ENCODE measurements at places on chromosomes 2 and 18.

DNA sequence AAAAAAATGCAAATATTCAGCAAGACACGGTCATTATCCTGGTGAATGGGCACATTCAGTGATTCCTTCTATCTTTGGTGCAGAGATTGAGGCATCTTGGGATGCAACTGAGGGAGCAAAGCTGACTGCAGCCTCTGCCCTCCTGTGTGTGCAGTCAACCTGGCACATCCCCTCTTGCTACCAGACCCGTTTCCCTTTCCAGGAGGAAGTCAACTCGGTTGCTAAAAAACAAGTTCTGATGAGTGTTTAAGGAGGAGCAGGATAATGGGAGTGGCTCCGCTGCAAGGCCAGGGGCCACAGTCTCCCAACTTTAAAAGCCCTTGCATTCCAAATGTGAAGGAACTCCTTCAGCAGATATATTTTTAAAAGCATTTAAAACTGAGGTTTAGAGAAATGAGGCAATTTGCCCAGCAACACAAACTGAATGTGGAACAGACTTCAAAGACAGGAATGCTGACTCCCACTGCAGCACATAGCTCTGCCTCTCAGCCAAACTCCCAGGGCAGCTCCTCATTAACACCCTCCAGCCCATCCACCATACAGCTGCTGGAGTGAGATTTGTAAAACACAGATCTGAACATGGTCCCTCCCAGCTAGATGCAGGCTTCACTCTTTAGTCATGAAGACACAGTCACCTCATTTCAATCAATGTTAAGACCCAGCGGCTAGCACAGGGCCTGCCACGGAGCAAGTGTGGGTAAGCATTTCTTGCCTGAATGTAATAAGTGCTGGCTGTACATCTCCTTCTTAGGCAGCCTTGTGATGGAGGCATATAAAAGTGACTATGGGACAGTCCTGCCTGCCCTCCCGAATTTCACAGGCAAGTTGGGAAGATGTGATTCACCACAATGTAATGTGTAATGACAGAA is 54.3 kb downstream of the VSNL1 start:
- DNase-seq, result peak; percentile 53

GRCh38 chr18:6757931-6758330 is 28.4 kb downstream of the ARHGAP28 start:
- peak; percentile 90 for DNase-seq

- DNase-seq, result no peak
Measured at GRCh38 chr2:104026725-104027124, 827.2 kb upstream of the POU3F3 start.

GRCh38 chr2:35447215-35447614 is 908.4 kb upstream of the CRIM1 start:
- DNase-seq, result no peak

DNA sequence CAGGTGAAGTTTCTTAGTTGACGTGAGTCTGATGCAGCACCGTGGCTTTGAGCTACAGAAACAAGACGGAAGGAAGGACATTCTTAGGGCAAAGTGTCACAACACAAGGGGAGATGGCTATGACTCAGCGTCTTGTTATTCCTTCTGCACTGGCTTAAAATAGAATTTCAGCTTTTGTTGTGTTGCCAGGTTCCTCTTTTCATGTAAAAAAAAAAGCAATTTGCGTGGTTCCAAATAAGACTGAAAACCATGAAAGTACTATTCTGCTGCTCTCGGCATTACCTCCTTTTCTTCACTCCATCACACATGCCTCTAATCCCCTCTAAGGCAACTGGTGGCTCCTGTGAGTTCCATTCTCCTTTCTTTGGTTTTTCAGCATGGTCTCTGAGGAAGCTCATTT is 150.1 kb downstream of the ANTXR1 start:
- peak; percentile 93 for DNase-seq

- no peak for DNase-seq
Measured at GRCh38 chr2:129901754-129902415, 77.6 kb upstream of the RAB6C start.

DNA sequence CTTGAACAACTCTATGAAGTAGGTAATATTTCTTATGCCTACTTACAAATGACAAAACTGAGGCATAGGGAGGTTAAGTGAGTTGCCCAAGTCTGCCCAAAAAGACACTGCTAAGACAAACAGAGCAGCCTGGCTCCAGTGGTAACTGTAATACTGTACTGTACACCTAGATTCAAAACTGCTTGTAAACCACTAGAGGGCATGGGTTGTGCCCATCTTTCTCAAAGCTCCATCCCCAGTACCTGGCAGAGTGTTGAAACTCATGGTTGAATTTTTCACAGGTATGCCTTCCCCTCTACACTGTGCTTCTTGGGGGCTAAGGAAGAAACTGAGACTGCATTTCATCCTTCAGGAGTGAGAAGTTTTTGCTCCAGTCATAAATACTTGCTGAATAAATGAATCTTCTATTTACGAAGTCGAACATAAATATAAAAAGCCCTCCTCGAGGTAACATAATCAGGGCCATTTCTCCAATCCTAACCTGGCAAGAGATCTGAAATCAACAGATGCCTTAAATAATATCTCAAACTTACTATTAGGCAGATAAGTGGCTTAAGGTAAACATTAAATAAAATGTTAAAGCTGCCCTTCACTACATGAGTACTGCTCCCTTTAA is 2.0 kb downstream of the PPP4R1 start:
- DNase-seq, result peak; percentile 49

GRCh38 chr2:44578471-44579093 is 216.8 kb downstream of the CAMKMT start:
- DNase-seq, result peak; percentile 12

- no peak for DNase-seq
Measured at GRCh38 chr2:241891988-241892298, 22.4 kb downstream of the RTP5 start.

- peak; percentile 24 for DNase-seq
Measured at GRCh38 chr2:212797484-212798205, 259.0 kb upstream of the ERBB4 start.

GRCh38 chr2:205475416-205475768 is 206.9 kb upstream of the NRP2 start:
- DNase-seq, result no peak

DNA sequence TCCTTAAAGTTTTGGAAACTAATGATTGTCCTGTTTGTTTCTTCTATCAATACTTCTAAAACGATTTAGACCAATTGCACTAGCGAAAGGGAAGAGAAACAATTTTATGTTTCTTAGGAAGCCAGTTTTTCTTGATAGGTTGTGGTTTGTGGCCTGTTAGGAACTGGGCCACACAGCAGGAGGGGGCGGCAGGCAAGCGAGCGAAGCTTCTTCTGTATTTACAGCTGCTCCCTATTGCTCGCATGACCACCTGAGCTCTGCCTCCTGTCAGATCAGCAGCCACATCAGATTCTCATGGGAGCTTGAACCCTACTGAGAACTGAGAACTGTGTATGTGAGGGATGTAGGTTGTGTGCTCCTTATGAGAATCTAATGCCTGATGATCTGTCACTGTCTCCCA is 201.5 kb upstream of the PXDN start:
- DNase-seq, result no peak

GRCh38 chr2:149063177-149063576 is 24.7 kb downstream of the LYPD6B start:
- DNase-seq, result no peak

GRCh38 chr18:32138332-32138982 is 46.8 kb downstream of the RNF138 start:
- DNase-seq, result no peak

DNA sequence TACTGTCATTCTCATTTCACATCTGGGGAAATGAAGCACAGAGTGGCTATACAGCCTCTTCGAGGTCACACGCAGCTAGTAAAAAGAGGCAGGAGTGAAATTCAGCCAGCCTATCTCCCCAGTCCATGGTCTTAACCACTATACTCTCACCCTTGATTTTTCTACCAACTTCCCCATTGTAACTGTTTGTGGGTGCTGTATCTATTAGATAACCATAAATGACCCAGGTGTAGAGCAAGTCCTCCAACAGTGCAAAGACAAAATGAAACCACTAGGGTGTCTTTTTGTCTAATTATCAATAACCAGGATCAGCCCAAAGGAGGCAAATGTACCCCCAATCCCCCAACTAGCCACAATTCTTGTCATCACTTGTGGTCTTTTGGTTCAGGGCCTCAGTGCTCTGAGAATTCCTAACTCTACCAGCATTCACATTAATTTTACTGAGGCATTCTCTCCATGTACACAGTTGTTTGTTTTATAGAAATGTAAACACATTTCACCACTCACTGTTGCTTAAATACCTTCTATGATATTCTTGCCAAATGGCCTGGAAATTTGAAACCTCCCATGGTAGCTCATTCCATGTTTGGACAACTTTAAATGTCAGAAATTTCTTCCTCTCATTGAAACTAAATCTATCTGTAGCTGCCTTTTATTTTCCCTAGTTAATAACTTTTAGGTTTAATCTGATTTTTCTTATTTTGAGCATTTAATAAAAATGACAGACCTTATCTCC is 58.7 kb downstream of the SLC40A1 start:
- no peak for DNase-seq

GRCh38 chr2:1749489-1750119 is 5.3 kb upstream of the PXDN start:
- peak; percentile 53 for DNase-seq

DNA sequence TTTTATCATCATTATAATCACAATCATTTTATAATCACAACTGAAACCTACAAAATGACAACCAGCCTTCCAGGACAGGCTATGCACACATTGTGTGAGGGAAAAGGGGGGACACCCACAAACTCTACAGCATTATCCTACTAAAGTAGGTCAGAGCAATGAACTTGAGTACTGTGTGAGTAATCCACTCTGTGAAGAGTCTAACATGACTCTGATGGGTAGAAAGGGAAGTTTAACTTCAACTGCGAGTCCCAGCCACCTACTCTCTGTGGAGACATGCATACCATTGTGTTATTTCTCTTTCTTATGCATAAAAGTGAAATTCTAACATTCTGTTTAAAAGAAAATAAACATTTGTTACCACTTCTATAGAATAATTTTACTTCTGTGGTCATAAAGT is 177.9 kb downstream of the ZNF516 start:
- no peak for DNase-seq

DNA sequence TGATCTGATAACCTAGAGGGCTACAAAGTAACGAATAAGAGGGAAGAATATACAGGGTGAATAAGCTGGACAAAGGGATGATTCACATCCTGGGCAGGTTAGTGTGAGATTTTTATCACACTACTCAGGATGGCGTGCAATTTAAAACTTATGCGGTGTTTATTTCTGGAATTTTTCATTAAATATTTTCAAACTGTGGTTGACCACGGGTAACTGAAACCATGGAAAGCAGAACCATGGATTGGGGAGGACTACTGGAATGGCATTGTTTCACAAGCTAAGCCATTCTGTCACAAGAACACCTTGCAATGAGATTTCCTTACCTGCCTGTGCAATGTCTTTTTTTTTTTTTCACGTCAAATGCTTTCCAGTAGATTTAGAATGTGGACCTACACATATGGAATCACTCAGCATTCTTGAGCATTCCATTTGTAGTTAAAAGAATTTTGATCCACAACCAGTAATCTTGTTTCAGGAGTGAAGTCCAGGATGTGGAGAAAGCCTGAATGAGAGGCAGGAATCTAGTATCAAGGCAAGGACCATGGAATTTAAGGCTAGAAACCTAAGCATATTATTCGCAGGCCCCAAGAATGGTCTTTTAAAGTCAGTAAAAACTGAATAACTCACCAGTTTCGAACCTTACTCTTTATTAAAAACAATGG is 8.0 kb upstream of the CDK15 start:
- peak; percentile 97 for DNase-seq

DNA sequence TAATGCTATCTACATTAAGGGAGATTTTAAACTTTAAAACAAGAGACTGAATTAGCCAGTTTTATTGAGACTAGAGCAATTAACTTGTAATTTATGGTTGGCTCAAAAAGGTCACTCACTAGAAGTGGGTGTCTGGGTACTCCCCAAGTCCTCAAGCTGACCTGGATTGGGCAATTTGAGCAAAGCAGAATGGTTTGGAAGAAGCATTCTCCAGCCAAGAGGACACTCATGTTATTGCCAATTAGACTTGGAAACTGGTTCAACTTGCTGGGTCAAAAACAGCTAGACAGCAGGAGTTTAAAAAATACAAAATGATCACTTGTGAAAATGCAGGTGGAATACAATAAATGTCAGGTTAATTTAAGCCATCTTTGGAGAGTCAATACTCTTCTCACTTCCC is 29.5 kb upstream of the MYO1B start:
- no peak for DNase-seq

- no peak for DNase-seq
Measured at GRCh38 chr2:164910101-164910899, 45.0 kb downstream of the SLC38A11 start.

GRCh38 chr2:33142810-33143209 is 196.1 kb downstream of the LTBP1 start:
- DNase-seq, result no peak

GRCh38 chr2:20450201-20450999 is 3.5 kb downstream of the RHOB start:
- peak; percentile 81 for DNase-seq

- DNase-seq, result peak; percentile 16
Measured at GRCh38 chr2:176242276-176242675, 27.0 kb upstream of the MTX2 start.

DNA sequence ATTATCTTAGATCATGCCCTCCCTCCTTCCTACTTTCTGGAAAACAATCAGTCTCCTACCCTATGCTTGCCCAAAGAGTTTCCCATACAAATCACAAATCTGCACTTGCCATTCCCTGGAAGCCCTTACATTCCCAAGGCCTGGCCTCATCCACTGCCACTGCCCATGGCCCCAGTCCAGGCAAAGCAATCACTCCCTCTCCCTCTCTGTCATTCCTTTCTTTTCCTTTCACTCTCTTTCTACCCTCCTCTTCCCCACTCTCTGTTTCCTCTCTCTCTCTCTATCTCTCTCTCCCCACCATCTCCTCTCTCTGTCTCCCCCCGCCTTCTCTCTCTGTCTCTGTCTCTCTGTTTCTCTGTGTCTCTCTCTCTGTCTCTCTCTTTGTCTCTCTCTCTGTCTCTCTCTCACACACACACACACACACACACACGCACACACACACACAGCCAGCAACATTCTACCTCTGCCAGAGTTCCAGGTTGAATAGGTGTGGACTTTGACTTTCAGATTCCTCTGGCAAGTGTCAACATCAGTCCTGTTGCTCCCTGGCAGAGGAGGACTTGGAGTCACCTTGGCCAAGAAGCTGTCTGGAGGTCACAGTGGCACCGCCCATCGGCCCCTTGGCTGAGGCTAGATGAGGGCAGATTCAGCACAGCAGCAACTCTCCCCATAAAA is 43.7 kb upstream of the NAT8 start:
- DNase-seq, result peak; percentile 33

DNA sequence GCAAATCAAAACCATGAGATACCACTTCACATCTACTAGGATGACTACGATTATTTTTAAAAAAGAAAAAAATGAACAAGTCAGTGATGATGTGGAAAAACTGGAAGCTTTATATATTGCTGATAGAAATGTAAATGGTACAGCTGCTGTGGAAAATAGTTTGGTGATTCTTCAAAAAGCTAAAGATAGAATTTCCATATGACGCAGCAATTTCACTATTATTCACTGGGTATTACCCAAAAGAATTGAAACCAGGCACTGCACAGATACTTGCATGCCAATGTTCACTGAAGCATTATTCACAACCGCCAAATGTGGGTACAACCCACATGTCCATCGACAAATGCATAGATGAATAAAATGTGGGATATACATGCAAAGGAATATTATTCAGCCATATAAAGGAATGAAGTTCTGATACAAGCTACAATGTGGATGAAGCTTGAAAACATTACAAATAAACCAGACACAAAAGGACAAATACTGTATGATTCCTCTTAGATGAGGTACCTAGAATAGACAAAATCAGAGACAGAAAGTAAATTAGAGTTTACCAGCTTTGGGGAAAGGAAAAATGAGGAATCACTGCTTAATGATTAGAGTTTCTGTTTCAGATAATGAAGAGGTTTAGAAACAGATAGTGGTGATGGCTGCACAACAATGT is 11.1 kb downstream of the RTTN start:
- DNase-seq, result no peak

Measured in fibroblast of skin of back (primary cell).